HTR-8/SVneo (cell line): ENCODE measurements at places on chromosomes 11 and 22.

GRCh38 chr22:26463688-26464087 lies 19.9 kb downstream of the HPS4 start:
- DNase-seq = no peak

DNA sequence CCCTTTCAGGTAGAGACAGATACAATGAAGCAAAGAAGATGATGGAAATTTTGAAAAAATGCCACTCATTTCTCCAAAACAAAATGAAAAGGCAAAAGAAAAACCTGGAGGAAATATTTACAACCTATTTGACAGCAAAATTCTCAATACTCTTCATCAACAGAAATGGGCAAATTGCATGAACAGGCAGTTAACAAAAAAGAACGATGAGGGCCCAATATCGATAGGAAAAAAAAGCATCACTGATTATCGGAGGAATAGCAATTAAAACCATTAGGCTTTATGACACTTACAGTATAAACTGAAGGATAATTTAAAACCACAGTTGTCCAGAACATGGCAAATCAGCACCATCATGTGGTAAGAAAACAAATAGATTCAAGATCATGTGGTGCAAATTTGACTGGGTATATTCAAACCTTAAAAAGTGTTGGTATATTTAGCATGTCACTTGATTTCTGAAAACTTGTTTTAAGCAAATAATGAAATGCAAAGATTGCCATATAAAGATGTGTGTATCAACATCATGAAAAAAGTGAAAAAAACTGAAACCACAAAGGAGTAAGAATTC lies 222.9 kb downstream of the BRD1 start:
- no peak for DNase-seq

GRCh38 chr11:87398931-87399330 lies 361.2 kb downstream of the TMEM135 start:
- DNase-seq = no peak

- no peak for DNase-seq
Observed at GRCh38 chr11:12506404-12506921, 129.1 kb downstream of the PARVA start.

DNA sequence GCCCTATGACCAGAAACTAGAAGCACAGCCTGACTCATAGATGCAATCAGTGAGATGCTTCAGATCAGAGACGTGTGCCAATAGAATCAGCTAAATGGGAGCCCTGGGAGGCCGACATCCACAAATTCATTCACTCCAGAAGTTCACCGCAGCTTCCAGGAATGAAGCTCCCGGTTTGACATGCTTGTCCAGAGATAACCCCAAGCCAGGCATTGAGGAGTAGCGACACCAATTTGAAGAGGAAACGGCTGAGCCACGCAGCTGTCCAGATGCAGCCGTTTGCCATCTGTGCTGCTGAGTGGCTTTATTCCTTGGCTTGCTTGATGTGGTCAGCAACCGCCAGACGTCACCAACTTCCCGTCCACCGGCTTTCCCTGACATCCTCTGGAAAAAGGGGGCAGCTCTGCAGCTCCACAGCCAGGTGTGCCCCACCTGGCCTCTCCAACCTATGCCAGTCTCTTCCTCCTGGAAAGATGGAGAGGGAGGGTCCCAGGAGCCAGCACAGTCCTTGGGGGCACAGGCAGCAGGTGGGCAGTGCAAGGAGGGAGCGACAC lies 123.9 kb upstream of the OPCML start:
- DNase-seq = no peak

DNA sequence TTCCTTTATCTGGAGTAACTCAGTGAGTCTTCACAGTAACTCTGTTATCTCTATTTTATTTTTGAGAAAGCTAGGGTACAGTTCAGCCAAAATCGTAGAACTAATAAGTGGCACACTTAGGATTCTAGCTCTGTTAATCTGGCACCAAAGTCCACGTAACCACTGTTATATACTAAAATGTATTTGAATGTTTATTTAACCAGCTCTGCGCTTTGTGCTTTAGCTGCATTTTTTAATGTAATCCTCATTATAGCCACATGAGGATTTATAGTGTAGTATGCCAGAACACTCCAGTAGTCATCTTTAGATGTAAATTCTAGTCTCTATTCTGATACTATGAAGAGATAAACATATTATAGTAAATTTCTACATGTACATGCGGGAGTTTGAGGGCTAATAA lies 36.8 kb downstream of the YAP1 start:
- DNase-seq = no peak

- DNase-seq = no peak
Observed at GRCh38 chr11:18641677-18642076, 7.5 kb upstream of the SPTY2D1 start.

DNA sequence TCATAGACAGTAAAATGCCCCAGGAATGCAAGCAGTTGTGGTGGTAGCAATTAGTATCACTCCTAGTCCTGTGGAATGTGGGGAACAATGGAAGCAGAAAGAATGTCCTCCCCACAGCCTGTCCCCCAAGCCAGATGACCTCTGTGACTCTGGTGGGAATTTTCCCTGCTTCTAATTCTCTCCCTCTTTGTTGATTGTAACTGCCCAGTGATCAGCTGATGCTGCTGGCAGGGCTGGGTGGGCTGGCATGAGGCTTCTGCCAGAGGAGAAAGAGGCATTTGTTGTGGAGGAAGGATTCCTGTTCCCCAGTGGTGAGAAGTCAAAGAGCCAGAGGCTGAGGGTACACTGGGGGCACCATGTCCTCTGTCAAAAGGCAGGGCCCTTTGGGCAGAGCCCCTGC lies 116.7 kb upstream of the NCAM1 start:
- DNase-seq = no peak

- DNase-seq = no peak
Observed at GRCh38 chr11:20861322-20861721, 191.9 kb downstream of the NELL1 start.

GRCh38 chr11:95152876-95153856 lies 63.5 kb downstream of the ENDOD1 start:
- no peak for DNase-seq

- no peak for DNase-seq
Observed at GRCh38 chr22:48945621-48946458, 881.8 kb downstream of the BRD1 start.

- peak; percentile 54 for DNase-seq
Observed at GRCh38 chr11:124763156-124763947, 1.3 kb upstream of the ESAM start.

- DNase-seq = peak; percentile 78
Observed at GRCh38 chr11:62880803-62881578, at the start of gene SLC3A2. SLC3A2 (plus strand) TSS chr11:62880896; CDS start chr11:62881024, 128 bp downstream.

DNA sequence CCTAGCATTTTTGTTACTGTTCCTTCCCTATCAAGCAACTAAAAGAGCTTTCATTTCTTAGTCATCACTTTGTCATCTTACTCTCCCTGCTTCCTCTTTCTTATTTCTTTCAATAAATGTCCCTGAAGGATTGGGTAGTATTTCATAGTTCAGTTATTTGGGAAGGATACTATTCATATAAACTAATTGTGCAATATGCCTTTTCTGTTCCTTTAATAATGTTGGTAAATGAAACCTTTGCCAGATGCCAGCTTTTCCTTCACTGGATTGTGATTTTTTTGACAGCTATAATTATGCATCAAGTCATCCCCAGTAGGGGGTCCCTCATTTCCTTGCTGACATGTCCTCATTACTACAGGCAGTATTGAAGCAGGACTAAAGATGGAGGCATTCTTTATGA lies 101.7 kb downstream of the ATM start:
- peak; percentile 9 for DNase-seq

- DNase-seq = no peak
Observed at GRCh38 chr11:76854709-76855108, 6.0 kb upstream of the ACER3 start.

- DNase-seq = peak; percentile 99
Observed at GRCh38 chr11:111735262-111736116, 30.7 kb downstream of the PPP2R1B start.

- DNase-seq = no peak
Observed at GRCh38 chr11:75543806-75544205, 18.1 kb upstream of the GDPD5 start.

GRCh38 chr11:118908901-118909618 lies 16.7 kb downstream of the BCL9L start:
- DNase-seq = peak; percentile 79

DNA sequence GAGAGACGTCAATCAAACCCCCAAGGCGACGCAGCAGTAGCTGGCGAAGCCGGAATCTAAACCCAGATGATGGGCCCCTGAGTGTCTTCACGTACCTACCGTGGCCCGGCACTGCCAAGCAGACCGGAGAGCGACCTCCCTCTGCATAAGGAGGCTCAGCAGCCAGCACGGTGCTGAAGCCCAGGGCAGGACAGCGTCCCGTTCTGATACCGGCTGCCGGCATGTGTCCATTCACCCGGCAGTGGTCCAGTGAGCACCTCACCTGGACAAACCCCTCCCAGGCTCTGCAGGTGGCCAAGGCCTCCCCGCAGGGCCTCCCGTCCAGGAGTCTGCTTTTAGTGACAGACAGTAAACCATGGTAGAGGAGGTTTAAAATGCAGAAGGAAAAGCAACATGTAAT lies 142.0 kb downstream of the BRD1 start:
- DNase-seq = no peak

- no peak for DNase-seq
Observed at GRCh38 chr11:8285796-8286195, 22.1 kb upstream of the LMO1 start.

DNA sequence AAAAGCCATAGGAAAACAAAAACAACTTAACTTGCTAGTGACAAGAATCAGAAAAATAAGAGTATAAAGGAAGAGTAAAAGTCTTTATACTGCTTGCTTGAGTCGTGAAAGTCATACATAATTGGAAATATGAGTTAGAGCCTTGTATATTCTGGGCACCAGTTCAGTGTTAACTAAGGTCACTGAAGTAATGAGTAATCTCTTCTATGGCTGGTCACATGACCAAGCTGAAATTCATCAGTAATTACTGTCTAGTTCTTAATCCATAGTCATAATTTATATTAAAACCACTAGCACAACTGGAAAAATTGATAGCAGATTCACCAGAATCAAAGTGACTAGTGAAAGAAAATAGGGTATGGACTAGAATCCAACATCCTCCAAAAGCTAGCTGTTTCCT lies 84.4 kb upstream of the SLC5A12 start:
- DNase-seq = no peak

DNA sequence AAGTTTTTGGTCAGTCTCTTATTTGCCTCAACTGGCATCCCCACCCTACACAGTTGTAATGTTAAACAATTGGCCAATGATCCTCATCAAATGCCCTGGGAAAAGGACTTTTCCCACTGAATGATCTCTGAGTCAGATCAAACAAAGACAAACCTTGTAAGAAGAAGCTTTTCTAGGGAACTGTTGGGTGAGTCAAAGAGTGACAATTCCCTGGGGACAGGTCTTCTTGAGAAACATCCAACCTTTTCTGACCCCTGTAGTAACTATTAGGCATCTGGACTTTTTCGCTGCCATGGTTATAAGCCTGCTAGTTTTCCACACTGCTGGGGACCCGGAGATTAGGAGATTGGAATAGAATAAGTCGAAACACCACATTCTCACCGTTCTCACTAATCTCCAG lies 789.8 kb upstream of the API5 start:
- no peak for DNase-seq

- DNase-seq = no peak
Observed at GRCh38 chr11:69919659-69920344, 100.6 kb upstream of the FGF3 start.

GRCh38 chr11:35118906-35119305 lies 20.1 kb upstream of the CD44 start:
- DNase-seq = no peak

DNA sequence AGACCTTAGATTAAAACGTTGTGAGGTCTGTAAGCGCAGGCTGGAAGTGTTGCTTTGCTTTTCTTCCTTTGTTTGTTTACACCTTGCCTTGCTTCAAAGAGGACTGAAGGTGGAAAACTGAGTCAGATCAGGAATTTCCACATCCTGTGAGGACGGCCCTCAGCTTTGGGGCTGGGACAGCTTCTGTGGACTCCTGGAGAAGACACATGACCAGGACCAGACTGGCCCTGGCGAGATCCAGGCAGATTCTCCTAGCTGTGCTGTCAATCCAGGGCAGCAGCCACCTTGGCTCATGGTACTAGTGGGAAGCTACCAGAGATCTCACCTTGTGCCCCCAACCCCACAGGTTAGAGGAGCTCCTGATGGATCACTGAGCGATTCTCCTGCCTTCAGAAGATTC lies 1461.9 kb downstream of the TBC1D22A start:
- no peak for DNase-seq

DNA sequence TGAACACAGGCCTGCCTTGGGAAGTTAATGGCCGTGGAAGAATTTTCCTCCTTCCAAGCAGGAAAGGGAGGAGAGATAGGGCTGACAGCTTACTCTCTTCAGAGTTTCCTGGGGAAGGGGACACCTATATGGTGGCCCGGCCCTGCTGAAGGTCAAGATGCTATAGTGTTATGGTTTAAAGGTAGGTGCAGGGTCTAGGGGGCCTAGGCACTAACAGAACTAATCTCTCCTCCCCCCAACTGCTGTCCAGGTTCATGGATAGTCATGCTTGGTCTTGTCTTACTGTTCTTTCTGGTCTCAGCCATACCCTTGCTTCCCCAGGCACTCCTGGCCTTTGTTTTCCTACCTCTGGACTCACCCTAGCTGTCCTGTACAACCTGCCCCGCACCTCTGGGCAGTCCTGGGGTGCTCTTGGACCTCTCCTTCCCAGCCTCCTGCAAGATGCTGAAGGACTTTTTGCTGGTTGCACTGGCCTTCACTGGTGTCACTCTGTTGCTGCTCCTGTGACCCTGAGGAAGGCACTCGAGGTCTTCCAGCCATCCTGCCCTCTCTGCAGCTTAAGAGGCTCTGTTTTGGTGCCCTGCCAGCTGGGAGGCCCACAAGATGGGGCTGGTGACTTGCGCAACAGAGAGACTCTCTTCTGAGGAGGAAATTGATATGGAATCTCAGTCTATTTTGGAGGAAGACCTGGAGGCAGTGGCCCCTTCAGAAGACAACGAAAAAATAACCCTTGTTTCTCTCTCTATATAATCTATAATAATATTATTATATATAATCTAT lies 17.9 kb downstream of the SEC14L3 start:
- no peak for DNase-seq

DNA sequence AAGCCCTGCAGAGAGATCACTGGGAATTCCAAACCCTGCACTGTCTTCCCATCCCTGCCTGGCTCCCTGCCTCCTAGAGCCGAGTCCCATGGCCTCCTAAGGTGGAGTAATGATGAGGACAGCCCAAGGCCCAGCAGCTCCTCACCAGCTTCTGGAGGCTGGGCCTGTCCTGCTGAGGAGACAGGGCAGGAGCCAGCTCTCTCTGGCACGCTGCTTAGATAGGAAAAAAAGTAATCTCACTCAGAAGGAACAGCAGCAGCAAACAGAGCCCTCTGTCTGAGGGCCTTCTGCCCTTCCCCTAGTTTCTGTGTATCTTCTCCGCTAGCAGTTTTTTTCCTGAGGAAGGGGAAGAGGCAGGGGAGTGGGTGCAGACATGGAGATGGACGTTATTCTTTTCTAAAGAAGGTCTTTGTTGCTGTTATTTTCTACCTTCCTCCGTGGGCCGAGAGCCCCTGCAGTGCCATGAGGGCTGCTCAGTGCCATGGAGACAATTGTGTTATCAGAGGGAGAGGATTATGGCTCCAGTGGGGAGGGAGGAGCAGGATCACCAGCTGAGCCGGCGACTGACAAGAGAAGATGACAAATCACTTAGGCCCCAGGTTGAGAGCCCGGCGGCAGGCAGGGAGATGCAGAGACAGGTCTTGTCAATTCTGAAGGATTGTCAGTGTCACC lies 315.3 kb downstream of the BUD13 start:
- DNase-seq = no peak

- no peak for DNase-seq
Observed at GRCh38 chr11:19803506-19803998, 90.9 kb downstream of the NAV2 start.
